Muscle of leg (tissue), 16 donors: ENCODE measurements at places on chromosomes 5 and 9. TPM values are rescaled to one million over a fixed set of nuclear protein-coding genes. Genes with fewer than 3 reads are reported as not detected.
A peak's percentile ranks its signal among the peaks of the same experiment; 100 is the strongest.

DNA sequence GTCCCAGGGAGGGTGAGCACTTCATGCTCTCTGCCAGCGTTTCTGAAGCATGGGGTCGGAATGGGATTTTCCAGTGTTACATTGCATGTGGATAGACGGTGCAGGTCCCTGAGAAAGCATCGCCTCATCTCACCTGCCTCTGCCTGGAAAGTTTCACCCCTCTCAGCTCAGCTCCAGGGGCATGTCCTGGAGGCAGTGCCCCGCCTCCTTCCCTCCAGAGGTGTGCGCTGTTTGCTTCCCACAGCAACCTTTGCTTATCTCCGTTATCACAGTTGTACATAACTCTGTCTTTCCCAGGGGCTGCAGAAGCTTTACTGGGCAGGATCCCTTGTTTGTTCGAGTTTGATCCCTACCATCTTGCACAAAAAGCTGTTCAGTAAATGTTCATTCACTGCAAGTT, 10.7 kb upstream of the CREBRF start:
- DNase-seq: no peak

GRCh38 chr9:19583890-19584289, 175.1 kb downstream of the ACER2 start:
- no peak for DNase-seq

- peak; percentile 64 for DNase-seq
Observed at GRCh38 chr9:72440378-72440777, 75.4 kb upstream of the ZFAND5 start.

DNA sequence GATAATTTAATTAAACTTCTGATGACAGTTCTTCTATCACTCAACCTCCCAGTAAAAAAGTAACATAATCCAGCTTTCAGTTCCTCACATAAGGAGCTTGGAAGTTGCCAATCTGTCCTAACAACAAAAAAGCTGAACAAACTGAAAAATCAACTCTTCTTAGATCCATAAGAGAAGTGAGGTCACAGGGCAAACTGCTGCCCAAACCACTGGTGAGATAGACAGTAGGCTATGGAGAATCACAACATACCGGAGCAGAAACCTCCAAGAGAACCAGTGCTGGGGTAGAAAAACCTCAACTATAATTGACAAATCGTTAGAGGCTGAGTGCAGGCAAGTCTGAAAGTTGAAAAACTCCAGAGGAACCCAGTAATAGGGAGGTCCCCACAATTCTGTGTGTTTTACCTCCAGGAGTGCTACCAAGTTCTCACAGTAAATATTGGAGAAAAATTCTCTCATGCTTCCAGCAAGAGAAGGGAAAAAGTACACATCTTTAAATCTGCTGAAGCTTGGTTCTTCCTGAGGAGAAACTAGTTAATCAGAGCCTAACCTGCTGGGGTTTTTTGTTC, 300.0 kb downstream of the PDE4D start:
- DNase-seq: peak; percentile 34

DNA sequence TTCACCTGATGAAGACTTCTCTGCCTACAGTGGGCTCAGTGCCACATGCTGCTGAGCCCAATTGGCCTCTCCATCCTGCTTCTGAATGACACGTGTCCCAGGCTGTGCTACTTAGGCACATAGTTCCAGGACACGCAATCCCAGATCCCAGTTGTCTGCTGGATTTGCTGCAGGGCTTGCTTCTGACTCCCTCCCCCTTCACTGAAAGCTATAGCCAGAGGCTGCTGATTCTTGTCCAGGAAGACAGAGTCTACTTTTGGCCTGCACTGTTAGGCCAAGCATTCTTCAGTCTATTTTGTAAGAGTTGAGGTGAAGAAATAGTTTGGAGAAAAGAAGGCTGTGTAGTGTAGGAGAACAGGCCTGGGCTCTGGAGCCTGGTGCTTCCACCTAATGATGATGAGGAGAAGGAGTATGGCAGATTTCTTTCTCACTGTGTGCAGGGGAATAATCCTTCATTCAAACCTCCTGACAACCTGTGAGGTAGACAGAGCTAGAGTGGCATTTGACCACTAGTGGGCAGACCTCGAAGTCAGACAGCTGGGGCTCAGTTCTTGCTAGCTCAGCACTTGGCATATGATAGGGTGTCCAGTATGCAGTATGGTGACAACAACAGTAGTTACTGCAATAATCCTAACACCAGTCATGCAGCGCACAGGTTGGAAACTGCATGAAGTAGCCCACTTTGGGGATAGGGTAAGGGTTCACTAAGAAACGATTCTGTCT, 19.5 kb upstream of the ASPN start:
- peak; percentile 93 for DNase-seq

Gene SWI5
- total RNA-seq: 29.9 TPM

Gene RAB24
- total RNA-seq: 15.1 TPM
